ENCODE measurements at places on chromosomes 1 and 21.

DNA sequence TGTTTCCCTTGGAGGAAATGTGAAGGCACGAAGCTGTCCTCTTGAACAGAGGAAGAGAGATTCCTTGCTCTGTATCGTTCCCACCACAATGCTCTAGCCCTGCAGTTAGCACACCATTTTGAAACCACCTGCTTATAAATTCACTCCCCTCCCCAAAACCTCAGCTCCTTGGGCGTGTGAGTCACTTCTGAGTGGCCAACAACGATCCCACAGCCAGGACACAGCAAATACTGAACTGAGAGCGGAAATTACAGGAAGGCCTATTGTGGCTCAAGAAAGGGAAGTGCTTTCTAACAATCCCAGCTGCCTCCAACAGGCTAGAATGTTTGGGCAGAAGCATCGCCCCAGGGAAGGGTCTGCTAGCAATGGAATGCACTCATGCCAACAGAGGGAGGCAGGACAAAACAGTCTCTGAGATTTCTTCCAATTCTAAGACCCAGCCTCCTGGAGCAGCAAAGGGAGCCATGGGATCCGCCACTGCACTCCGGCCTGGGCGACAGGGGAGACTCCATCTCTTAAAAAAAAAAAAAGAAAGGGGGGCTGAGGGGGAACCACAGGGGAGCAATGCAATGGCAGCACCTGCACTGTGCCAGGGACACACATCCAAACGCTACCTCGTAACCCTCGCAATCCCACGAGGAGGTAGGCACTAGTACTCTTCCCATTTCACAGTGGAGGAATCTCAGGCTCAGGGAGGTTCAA, 1.9 kb downstream of the TMEM53 start:
- DNase-seq, result no peak

- no peak for DNase-seq
These were observed 3.3 kb upstream of the ALG14 start for GRCh38 chr1:95076034-95076433.

- no peak for DNase-seq
These were observed 49.1 kb downstream of the WNT9A start for GRCh38 chr1:227898502-227899140.

GRCh38 chr1:156383023-156383422, 14.0 kb downstream of the RHBG start:
- peak; percentile 40 for DNase-seq

- DNase-seq, result no peak
These were observed 160.7 kb upstream of the C1orf21 start for GRCh38 chr1:184226100-184226487.

DNA sequence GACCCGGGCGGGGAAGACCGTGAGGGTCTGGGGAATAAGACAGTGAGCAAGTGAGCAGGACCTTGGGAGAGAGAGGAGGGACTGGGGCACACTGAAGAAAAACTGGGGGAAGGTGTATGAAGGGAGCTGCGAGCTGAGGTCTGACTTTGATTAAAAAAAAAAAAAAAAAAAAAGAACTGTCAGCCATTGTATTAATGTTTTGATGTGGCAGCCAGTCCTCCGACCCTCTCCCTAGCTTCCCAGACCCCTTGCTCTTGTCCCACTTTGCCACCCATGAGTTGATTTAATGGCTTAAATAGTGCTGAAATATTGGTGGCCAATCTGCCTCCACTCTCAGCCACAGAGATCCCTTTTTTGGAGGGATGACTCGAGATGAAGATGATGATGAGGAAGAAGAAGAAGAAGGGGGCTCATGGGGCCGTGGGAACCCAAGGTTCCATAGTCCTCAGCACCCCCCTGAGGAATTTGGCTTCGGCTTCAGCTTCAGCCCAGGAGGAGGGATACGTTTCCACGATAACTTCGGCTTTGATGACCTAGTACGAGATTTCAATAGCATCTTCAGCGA, 652 bp downstream of the HAX1 start:
- no peak for DNase-seq

GRCh38 chr1:45317166-45317565, 9.5 kb upstream of the HPDL start:
- DNase-seq, result no peak

All from activated naive CD4-positive, alpha-beta T cell (primary cell).